Muscle of back (tissue), 13 donors: ENCODE measurements at places on chromosomes 6 and 20. TPM values are rescaled to one million over a fixed set of nuclear protein-coding genes. Genes with fewer than 3 reads are reported as not detected.

The GRIK2 gene
- 1.0 TPM for polyA plus RNA-seq

The LY6G5C gene
- polyA plus RNA-seq = 5.1 TPM

The PDE7B gene
- polyA plus RNA-seq = 10.9 TPM

The KIAA1755 gene
- 14.3 TPM for polyA plus RNA-seq

The RAD21L1 gene
- polyA plus RNA-seq = 0.11 TPM

The NUDT3 gene
- 22.0 TPM for polyA plus RNA-seq

The OPRM1 gene
- not detected for polyA plus RNA-seq

The SEMG1 gene
- not detected for polyA plus RNA-seq

The BHLHE23 gene
- polyA plus RNA-seq = not detected

The C6orf120 gene
- 39.0 TPM for polyA plus RNA-seq

The DSN1 gene
- polyA plus RNA-seq = 9.9 TPM

DNA sequence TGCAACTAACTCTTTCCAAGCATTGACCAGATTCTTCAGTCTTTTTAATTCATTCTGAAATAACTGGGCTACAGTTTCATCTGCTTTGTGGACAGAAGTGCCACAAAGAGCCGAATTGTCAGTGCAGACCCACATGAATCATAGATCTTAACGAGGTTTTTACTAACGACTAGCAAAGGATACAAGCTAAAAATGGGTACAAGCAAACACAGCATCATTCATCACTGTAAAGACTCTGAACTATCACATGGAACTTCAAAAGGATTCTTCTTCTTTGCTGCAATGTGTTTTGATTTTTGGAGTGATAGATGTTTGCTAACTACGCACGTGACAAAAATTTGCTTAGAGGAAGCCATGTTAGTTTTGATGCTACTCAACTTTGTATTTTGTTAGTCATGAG, 227.1 kb downstream of the ESR1 start:
- DNase-seq = no peak

GRCh38 chr6:129046526-129046925, 163.6 kb downstream of the LAMA2 start:
- DNase-seq = no peak

DNA sequence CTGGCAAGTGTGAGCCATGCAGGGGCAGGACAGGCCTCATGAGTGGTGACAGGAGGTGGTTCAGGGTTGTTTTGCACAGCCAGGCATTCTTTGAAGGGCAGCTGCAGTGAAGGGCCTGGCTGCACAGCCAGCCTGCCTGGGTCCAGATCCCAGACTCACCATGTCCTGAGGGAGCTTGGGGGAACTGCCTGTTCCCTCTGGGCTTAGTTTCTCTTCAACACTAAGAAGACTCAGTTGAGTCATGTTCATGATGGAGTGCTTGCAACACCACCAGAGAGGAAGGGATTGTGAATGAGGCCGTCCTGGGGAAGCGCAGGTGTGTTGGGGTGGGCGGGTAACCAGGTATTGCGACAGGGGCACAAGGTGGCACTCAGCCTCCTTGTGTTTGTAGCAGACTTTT, 102.4 kb downstream of the CDH26 start:
- DNase-seq = no peak

GRCh38 chr6:33966536-33966935, 162.7 kb upstream of the MLN start:
- no peak for DNase-seq

DNA sequence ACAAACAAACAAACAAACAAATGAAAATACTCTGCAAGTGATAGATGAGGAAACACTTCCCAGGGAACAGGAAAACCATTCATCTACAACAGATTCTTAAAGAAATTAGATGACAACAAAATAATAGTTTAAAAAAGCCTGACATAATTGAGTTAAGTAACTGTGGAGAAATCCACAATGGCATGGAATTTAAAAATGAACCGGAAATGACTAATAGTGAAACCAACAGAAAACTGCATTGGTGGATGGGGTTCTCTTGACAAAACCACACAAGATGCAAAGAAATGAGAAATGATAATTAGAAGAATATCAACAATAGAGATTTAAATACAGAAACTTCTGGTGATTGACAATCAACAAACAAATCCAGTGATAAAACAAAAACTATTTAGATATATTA, 785.6 kb downstream of the QKI start:
- no peak for DNase-seq

DNA sequence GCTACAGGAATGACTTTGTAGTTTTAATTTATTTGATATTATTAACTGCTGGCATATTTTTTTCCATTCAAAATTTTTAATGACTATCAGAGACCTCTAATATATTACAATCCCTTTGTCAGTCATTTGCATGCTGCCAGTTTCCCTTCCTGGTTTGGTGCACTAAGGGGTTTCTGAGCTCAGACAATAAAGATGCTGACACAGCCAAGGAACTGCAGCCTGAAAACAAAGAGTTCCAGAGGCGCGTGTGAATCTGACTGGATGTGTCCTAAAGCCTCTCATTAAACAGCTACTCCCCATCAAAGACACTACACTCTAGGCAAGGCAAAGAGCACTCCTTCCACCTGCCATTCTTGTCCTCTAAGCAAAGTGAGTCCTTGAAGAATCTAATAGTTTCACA, 116.8 kb upstream of the DST start:
- DNase-seq = no peak

- no peak for DNase-seq
Observed at GRCh38 chr20:44087857-44088120, 99.2 kb downstream of the JPH2 start.

DNA sequence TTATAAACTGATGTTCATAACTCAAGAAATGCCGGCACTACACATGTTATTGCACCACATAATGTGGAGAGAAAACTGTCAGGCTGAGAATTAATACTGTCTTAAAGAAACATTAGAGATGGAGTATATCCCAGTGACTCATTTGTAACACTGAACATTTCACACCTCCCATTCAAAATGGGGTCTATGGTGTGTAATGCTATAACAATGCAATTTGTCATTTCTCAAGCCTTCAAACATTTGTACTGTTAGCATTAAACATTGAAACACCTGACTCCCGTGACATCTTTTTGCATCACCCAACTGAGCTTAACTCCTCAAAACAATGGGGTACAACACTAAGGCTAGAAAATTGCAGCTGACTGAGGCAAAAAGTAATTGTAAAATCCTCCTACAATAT, 151.7 kb downstream of the DST start:
- no peak for DNase-seq

DNA sequence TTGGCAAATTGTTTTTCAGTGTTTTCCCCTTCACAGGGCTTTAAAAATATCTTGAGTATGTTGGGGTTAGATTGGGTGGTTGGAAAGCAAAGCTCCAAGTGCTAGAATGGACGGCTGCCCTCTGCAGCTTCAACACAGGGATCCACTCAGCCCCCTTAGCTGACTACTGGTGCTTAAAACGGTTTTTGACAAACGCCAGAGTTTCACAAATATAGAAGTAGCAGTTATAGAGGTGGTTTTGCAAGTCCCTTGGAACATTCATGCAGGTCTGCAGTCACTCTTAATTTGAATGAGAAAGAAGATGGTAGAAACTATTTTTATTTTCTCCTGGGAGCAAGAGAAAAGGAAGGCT, 175.9 kb downstream of the ARID1B start:
- DNase-seq = no peak

DNA sequence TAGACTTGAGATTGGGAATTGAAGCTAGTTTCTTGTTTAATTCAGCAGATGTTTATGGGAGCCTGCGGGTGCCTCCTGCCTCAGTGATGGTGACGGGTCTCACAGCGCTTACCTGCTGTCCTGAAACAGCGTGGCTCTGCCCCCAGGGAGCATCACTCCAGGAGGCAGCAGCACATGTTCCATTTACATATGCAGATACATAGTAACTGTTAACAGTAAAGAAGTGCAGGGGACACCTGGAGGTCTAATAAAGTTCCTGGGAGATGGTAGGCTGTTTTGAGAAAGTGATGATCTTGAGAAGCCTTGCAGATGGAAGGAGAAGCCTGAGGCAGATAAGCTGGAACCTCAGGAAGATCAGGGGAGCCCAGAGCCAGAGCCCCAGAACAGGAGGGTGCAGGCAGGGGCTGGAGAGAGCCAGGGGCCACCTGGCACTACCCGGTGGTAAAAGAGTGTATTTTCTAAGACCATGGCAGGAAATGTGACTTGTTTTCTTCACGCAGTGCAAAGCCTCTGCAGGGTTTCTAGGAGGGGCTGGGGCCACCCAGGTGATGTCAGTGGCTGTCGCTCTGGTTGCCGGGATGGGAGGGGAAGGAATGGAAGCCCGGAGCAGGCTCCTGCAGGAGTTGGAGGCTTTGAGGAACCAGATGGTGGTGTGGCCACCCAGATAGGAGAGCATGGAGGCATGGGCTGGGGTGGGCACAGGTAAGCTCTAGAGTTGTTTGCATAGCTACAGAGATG, 24.2 kb upstream of the KIF25 start:
- no peak for DNase-seq

GRCh38 chr20:10789386-10789785, 115.6 kb upstream of the JAG1 start:
- no peak for DNase-seq

- DNase-seq = no peak
Observed at GRCh38 chr20:29763821-29764511, 1493.5 kb upstream of the DEFB115 start.

DNA sequence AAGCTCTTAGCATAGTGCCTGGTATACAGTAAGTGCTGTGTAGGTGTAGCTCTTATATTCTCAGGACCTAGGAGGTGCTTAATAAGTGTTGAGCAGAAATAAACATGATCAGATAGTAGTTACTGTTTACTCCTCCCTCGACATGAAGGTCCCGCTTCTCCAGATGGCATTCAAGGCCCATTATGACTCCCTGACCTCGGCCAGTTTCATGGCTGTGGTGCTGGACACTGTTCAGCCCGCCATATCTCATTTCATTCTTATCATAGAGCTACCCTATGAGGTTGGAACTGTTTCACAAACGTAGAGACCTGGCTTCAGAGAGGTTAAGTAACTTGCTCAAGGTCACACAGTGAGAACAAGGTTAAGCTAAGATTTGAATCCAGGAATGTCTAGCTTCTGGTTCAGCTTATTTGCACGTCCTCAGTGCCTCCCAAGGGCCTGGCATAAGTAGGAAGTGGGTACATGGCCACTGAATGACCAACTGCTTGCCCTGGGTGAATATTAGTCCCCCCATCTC, 39.0 kb downstream of the CD40 start:
- no peak for DNase-seq

- DNase-seq = no peak
Observed at GRCh38 chr20:50446351-50447101, 63.7 kb upstream of the PTPN1 start.

- DNase-seq = peak; percentile 83
Observed at GRCh38 chr6:3929281-3929798, 80.2 kb downstream of the FAM50B start.

DNA sequence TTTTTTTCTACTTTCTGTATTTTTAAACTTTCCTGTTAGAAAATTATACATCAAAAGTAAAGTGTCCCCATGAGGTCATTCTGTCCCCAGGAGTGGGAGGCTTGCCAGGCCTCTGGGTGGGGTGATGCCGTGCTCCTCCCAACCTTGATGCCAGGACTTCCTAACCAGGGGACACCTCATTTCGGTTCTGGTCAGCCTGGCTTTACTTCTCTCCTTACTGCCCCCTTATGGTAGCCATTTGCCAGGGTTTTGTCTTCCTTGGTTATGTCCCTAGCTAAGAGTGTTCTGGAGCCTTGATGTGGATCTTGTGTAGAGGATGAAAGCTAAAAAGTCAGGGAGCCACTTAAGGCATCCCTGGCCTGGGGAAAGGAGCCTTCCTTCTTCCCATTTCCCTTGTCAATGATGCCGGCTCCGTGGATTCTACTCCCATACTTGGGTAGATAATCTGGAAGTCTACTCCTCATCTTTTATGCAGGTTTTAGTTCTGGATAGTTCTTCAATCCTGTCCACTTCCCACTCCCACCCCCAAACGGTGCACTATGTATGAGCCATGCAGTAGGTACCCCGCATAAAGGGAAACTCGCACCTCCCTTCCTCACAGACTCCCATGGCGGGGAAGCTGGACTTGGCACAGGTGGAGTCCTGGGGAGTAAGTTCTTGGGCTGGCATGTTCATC, 164.1 kb upstream of the SALL4 start:
- DNase-seq = peak; percentile 46

DNA sequence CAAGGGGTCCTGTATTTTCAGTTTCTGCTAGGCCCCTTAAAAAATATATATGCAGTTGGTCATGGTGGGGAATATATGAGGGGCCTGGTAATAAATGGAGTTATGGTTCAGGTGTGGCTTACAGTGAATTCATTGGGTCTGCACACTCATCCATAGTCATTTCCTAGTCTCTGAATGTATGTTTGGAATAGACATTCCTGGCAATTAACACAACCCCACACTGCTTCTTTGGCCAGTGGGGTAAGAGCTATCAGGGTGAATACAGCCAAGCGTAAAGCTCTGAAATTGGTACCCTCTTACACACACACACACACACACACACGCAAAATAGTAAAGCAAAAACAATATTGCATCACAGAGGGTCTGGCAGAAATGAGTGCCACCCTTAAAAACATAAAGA, 56.5 kb downstream of the QRSL1 start:
- DNase-seq = no peak

- no peak for DNase-seq
Observed at GRCh38 chr20:21812379-21812778, 106.9 kb downstream of the PAX1 start.

- no peak for DNase-seq
Observed at GRCh38 chr6:32084780-32085179, 24.4 kb downstream of the TNXB start.
